Esophagus squamous epithelium (tissue), 5 donors: ENCODE measurements at places on chromosomes 7 and 10.
A peak's percentile ranks its signal among the peaks of the same experiment; 100 is the strongest.

DNA sequence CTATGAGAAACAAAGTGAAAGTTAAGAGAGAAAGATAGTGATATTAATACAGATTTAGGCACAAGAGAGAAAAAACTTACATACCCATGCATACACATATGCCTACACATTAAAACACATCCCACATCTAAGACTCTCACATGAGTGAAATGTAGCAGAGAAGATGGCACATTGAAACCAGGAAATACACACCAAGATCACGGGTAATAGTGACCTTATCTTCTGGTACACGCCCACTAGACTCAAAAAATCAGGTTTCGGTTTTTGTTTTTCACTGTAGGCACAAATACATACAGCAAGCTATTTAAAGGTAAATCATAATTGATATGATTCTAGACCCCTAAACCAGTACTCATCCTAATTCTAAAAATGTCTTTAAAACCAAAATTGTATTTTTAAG lies 225.2 kb upstream of the TAC1 start:
- no peak for DNase-seq

- peak; percentile 18 for DNase-seq
Measured at GRCh38 chr10:71598621-71599055, 120.9 kb downstream of the C10orf105 start.

GRCh38 chr7:85770332-85770731 lies 583.5 kb upstream of the SEMA3D start:
- no peak for DNase-seq

DNA sequence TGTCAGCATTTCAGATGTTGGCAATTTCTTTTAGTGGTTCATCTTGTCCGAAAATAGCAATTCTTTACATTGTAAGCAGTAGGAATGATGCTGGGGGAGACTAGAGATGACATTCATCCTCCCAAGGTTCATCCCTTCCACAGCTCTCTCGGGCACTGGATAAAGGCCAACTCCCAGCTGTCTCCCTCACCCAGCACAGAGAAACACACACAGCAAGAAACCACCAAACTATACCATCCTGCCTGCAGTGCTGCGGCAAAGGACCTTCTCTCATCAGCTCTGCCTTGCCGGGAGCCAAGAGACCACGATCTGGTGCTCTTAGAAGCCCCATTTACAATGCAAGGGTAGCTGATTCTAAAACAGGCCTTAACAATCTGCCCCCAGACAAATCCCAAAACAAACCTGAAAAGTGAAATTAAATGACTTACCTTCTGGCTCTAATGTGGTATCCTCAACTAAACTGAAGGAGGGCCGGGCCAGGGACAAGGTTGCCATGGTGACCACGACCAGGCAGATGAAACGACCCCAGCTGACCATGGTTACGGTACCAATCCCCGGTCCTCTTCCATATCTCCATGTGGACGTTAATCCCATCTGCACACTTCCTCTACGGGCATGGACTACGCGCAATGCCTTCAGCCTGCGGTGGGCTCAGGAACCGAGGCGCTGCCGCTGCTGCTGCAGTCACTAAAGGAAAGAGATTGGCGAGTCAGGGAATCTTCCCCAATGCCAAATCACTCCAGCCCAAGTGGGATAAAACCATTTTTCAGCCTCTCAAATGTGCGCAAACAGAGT lies 4.8 kb downstream of the FGFR2 start:
- DNase-seq, result no peak

DNA sequence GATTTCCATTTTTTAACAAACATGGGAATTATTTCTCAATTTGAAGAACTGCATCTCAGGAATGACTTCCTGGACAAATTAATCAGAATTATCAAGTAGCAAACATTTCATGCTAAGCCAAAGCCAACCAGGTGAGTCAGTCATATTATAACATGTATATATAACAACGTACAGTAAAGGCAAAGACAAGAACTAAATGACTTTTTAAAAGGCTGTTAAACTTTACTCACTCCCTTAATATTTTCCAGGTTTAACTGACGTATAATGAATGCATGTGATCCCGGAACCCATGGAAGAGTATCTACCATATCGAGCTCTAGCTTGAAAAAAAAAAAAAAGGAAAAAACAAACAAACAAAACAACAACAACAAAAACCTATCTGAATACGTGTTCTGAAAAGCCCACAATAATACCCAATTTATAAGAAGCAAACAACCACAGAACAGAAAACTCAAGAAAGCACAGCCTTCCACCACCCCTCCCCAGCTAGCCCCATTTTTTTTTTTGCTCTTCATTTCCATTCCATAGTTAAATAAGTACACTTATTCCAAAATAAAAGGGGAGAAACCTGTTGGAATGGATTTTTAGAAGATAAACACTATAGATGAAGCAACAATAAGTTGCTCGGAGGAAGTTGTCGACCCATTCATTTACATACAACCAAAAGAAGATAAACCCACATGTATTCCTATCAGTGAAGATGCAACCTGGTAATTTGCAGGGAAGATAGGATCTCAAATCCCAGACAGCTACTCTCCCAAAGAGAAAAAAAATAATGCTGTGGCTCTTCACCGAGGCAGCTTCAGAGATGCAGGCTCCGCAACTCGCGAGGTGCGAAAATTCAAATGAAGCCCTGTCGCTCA lies 537 bp downstream of the NAPEPLD start:
- DNase-seq, result no peak

DNA sequence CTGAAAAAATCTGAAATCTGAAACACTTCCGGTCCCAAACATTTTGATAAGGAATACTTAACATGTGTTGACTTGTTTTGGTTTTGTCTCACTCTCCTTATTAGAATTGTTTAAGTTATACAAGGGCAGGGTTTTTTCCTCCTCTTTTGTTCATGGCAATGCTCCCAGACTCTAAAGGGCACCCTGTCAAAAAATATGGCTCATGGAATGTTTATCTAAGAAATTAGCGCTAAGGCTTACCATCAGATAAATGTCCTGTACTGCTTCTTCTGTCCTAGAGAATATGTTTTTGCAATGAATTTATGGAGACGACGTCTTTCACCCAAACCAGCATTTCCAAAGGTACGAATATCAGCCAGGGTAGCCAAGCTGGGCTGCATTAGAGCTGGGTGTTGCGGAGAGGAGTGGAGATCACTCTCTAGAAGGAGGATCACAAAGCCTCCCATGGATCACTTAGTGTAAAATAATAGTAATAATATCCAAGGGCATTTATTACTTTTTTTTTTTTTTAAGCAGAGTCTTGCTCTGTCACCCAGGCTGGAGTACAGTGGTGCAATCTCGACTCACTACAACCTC lies 46.8 kb downstream of the ERLIN1 start:
- DNase-seq, result no peak
